ENCODE measurements at places on chromosomes 5 and 9.

DNA sequence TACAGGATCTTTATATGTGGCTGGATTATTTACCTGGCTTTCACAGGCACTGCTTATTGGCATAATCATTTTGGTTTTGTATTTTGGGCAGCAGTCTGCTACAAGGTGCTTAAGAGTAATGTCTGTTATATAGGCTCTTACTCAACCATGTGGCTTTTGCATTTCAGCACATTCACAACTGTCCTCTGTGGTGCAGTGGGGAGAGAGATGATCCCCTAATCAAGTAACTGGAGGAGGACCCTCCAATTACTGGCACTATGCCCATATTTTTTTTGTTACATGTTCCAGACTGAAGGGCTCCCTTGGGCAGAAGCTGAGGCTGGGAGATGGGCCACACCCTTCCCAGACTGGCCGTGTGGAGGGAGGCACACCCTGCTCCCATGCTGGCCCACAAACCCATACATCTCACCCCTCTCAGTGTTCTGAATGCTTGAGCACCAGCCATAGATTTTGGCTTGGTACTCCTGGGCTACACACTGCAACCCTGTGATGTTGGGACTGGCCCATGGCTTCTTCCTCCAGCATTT is 173.5 kb downstream of the FAM174A start:
- no peak for DNase-seq

DNA sequence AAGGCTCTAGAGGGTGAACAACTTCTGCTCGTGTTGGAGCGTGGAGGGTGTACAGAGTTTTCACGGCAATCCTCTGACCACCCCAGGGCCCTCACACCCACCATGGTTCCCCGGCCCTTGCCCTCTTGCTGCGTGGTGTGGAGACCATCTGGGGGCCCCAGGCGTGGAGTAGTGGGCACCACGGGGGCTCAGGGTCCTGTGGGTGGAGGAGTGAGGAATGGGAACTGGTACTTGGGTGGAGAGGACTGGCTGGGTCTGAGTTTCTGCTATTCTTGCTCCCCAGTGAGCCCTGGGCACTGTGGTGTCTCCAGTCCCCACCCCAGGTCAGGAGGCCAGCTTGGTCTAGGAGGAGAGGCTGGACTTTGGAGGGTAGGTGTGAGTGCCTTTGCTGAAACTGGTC is 21.9 kb upstream of the TRIM52 start:
- DNase-seq: no peak

- DNase-seq: no peak
Measured at GRCh38 chr9:124675261-124676158, 95.6 kb downstream of the NR6A1 start.

DNA sequence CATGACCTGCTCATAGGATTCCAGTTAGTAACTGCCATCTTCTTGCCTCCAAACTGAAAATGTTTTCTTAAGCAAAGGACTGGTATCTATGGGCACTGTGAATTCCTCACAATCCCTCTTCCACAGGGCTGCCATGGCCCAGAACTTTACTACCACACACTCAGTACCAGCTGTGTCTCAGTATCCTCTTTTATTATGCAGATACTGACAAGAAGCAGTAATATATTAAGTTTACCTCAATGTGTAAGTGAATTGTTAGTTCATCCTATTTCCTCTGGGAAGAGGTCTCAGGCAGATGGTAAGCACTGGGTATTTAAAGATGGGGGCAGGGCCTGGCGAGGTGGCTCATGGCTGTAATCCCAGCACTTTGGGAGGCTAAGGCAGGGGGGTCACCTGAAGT is 320.8 kb upstream of the RFX3 start:
- no peak for DNase-seq

DNA sequence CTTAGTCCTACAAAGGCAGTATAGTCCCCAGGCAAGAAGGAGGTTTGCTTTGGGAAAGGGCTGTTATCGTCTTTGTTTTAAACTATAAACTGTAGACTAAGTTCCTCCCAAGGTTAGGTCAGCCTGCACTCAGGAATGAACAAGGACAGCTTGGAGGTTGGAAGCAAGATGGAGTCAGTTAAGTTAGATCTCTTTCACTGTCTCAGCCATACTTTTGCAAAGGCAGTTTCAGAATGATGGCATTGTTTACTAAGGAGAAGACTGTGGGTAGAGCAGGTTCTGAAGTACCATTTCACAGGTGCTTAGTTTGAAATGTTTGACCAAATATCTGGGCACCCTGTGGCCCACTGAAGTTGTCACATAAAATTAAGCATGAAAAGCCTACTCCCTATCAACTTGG is 19.4 kb downstream of the SNX24 start:
- no peak for DNase-seq

DNA sequence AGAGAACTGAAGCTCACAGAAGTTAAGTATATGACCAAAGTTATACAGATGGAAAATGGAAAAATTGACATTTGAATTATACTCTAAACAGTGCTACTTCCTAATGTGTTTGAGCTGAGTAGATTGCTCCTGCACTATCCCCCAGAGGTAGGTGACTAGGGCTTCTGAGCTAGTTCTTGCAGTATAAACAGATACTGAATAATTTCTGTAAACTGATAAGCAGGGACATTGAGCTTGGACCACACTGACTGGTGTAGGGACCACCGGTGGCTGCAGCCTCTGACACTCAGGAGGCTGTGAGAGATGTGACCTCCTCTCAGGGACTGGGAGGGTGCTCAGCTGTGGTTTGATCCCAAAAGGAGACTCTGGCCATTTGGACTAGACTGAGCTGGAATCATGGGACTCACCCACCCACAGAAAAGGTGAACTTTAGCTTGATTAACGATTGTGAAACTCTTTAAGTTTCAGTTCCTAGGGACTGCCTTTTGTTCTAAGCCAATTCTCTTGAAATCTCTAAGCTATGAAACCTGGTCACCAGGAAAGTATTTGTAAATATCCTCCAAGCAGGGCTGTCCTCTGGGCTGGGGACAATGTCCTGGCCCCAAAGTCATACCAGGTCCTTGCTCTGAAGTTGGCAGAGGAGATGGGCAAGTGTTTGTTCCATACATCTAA is 291.5 kb downstream of the SEC61B start:
- no peak for DNase-seq

DNA sequence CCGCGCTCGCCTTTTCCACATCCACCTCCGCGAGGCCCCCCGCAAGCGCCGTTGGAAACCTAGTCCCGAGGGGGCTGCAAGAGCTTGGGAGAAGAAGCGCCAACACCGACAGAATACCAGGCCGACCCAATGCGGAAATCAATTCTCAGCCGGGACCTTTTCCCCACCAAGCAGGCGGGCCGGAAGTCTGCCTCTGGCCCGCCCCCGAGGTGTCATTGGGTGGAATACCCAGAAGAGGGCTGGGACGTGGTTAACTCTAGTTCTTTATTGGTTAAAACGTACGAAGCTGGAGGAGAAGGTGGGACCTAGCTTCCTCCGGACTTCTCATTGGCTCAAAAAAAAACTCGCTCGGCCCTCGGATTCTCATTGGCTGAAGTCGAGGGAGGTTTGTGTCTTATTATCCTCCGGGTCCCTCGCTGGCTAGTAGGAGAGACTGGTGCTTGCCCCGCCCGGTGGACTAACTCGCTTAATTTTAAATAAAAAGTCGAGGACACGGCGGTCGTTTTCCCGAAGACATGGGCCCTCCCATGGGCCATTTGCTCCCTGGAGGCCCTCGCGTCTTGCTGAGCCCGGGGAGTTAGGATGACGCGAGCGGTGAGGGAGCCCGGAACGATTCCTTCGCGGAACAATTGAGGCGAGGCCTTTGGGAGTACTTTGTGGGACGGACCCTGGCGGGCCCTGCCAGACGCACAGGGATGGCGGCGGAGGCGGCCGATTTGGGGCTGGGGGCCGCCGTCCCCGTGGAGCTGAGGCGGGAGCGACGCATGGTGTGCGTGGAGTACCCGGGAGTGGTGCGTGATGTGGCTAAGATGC is at the start of gene GTF3C5:
Gene GTF3C5, plus strand, starts transcription at position 681 of the 813 bp plus-strand sequence. Its CDS starts 15 bp downstream, at position 696.
- DNase-seq: peak; percentile 99

Data from fibroblast of skin of back (primary cell).